Activated CD4-positive, alpha-beta T cell treated with anti-CD3 and anti-CD28 coated beads, Interleukin-2, amount 50 U/mL, for 1 hour (primary cell): ENCODE measurements at places on chromosomes 4 and X.
A peak's percentile ranks its signal among the peaks of the same experiment; 100 is the strongest.

DNA sequence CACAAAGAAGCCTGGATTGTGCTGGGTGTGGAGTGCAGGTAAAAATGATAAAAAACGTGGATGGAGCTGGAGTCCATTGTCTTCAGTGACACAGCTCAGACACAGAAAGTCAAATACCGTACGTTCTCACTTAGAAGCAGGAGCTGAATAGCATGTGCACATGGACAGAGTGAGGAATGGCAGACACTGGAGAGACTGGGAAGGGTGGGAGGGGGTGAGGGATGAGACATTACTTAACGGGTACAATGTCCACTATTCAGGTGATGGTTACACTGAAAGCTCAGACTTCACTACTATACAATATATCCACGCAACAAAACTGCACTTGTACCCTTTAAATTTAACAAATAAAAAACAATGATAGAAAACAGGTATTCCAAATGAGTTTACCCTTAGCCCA lies 18.1 kb upstream of the IRAK1 start:
- DNase-seq = no peak

- no peak for DNase-seq
Observed at GRCh38 chr4:131091896-131092295, 1995.9 kb downstream of the C4orf33 start.

DNA sequence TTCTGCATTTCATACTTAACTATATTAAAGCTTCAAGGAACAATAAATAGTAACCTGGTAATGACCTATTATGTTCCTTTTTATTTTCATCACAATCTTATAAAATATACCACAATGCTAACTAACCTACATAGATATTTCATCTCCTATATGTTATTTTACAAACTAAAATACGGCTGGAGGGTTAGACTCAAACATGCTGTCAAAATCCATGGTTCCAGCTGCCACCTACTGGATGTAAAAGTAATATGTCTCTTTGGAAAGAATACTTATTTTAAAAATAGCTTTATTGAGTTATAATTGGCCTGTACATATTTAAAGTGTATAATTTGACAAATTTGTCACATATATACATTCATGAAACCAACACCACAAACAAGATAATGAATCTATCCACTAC lies 15.0 kb downstream of the RGN start:
- DNase-seq = no peak

GRCh38 chr4:37561803-37562207 lies 124.4 kb downstream of the RELL1 start:
- no peak for DNase-seq

- DNase-seq = no peak
Observed at GRCh38 chr4:148152868-148153625, 289.2 kb downstream of the NR3C2 start.

GRCh38 chrX:118553042-118553710 lies 57.6 kb downstream of the DOCK11 start:
- DNase-seq = no peak

- DNase-seq = no peak
Observed at GRCh38 chr4:69088473-69088872, 7.8 kb upstream of the UGT2B7 start.

- no peak for DNase-seq
Observed at GRCh38 chrX:25650216-25650820, 487.8 kb upstream of the MAGEB18 start.

- no peak for DNase-seq
Observed at GRCh38 chrX:129701624-129702069, 37.1 kb upstream of the XPNPEP2 start.

DNA sequence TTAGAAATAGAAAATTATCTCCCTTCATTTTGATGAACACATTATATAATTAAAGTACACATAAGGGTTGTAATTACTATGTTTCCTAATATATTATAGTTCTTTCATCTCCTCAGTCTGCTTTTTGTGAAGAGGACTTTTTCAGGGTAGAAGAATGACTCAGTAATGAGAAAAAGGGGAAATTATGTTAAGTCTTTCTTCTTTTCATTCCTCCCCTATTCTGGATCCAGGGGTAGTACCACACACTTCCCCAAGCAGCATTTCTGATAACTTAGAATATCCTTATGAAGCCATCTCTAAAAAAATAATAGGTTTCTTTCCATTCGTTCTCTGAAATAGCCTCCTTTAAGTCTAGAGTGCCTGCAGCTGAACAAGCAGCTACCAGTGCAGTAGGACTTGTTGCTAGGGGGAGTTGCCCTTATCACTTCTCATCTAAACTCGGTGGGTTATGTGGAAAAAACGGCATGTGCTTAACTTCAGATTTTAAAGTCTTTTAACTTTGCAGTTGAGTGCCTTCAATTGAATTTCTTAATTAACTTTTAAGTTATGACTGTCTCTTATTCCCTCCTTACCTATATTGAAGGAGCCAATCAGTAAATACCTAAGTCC lies 184.8 kb downstream of the ARHGAP24 start:
- DNase-seq = no peak

DNA sequence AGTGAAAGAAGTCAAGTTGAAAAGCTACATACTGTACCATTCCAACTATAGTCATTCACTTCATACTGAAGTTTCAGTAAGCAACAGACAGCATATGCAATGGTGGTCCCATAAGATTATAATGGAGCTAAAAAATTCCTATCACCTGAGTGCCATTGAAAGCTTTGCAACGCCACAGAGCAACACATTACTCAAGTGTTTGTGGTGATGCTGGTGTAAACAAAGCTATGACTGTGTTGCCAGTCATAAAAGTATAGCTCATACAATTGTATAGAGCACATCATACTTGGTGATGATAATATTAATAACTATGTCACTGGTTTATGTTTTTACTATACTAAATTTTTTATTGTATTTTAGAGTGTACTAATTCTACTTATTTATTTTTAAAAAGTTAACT lies 78.9 kb downstream of the NAF1 start:
- DNase-seq = no peak

DNA sequence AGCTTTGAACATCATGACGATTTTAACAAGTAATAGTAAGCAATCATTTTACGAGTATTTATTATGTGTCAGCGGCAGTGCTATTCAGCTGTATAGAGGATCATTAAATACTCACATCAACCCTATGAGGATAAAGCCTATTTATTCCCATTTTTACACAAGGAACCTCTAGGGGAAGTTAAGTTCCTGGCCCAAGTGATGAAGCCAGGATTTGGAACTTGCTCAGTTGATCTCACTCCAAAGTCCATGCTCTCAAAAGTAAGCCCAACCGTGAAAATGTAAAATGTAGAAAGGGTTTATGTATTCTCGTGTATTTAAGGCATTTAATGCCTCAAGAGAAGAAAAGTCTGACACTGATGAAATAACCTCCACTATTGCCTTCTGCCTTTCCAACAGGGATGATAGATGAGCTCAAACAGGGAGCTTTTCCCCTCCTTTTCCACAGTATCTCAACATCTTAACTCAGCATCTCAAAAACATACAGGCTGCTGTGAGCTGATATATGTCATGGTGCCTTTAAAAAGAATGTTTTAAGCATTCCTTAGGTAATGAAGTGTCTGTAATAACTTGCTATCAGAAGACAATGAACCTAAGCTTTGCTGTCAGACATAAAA lies 35.0 kb upstream of the PLA2G12A start:
- DNase-seq = no peak

DNA sequence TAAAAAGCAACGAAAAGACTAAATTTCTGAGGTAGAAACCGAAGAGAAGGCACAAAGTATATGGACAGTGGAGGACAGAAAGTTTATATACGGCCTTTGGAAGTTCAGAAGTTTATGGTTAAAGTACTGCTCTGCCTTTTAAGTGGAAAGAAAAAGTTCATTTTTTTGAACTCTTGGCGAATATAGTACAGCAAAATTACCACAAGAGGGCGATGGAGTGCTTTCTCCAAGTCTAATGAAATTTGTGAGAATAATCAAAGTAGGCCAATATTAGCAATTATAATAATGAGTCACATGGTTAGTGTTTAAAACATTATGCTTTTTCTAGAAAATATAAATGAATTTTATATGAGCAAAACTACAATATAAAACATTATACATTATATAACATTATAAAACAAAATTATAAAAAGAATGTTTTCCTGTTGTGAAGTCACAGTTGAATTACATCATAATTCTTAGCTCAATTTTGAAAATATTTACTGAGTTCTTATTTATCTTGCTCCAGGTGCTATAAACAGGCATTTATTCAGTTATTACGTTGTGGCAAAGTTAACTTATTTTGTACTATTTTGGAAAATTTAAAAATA lies 136.2 kb upstream of the BMPR1B start:
- no peak for DNase-seq

- DNase-seq = no peak
Observed at GRCh38 chrX:20409991-20410390, 143.3 kb upstream of the RPS6KA3 start.

GRCh38 chrX:136147976-136148375 lies 643 bp downstream of the FHL1 start:
- DNase-seq = no peak

- DNase-seq = no peak
Observed at GRCh38 chrX:134647477-134647877, 10.8 kb downstream of the PLAC1 start.

DNA sequence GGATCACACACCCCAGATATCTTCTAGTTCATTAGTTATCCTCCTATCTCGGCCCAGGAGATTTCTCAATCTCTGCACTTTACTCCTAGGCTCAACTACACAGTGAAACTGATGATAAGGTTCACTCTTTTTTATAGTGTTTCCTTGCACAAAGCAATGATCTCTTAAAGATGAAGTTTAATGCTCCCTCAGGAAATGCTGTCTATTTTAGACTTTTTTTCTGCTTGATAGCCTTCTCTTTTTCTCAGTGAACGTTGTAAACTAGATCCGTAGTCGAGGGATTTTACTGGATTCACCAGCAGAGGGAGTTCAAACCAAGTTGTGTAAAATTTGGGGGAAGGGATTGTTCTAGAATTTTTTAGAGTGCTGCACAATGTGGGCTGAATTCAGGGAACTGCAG lies 269.6 kb downstream of the GBA3 start:
- DNase-seq = no peak

DNA sequence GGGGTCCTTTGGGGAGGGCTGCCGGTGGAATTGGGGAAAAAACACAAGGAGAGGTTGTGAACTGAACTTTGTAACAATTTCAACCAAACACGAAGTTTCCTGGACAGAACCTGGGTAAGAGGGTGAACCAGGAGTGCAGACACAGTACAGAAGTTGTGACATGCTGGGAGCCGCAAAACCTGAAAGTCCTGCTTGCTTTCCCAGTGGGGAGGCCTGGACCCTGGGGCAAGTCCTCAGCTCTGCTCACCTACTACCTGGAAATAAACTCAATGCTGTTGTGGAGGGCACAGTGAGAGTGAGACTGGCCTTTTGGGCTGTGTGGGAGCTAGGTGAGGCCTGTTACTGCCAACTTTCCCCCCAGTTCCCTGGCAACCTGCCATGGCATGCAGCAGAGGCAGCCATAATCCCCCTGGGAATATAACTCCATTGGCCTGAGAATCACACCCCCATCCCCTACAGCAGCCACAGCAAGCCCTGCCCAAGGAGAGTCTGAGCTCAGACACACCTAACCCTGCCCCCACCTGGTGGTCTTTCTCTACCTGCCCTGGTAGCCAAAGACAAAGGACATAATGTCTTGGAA lies 162.8 kb downstream of the THOC2 start:
- no peak for DNase-seq

GRCh38 chr4:56686537-56687231 lies 5.6 kb upstream of the HOPX start:
- DNase-seq = no peak

GRCh38 chr4:123104310-123105025 lies 182.1 kb upstream of the NUDT6 start:
- no peak for DNase-seq

GRCh38 chr4:68373513-68373912 lies 23.6 kb upstream of the YTHDC1 start:
- DNase-seq = peak; percentile 49

GRCh38 chr4:147019091-147019490 lies 73.4 kb upstream of the TTC29 start:
- peak; percentile 44 for DNase-seq

GRCh38 chr4:692771-693554 lies 4.0 kb upstream of the SLC49A3 start:
- no peak for DNase-seq

GRCh38 chr4:48896845-48897244 lies 9.7 kb downstream of the OCIAD2 start:
- no peak for DNase-seq

DNA sequence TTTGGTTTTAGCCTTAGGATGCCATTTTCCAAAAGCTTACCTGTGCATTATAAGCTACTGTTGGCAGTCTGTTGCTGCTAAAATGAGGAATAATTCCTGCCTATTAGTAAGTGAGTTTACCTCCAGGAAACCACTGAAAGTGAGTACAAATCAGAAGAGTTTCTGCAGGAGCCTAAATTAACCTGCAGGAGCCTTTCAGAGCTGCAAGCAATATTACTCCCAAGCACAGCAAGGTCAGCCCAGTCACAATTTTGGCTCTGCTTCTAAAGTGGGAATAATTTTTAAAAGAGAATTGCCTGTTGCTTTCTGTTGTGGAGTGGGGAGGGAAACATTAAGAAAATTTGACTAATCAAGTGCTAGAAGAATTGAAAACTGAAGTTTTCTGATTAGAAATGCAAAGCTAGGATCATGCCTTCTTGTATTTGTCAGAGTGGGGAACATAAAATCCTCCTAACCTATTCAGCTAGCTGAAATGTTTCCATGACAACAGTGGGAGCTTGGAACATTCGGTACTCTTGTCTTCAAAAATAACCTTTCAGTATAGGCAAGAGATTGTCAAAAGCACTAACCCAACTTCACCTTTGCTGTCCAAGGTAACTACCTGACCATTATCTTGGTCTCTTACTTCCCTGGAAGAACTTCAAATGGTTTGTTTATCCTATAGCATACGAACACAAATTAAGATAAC lies 193.2 kb downstream of the COMMD8 start:
- DNase-seq = no peak

GRCh38 chr4:73870260-73870659 lies 1.1 kb downstream of the CXCL1 start:
- DNase-seq = no peak

DNA sequence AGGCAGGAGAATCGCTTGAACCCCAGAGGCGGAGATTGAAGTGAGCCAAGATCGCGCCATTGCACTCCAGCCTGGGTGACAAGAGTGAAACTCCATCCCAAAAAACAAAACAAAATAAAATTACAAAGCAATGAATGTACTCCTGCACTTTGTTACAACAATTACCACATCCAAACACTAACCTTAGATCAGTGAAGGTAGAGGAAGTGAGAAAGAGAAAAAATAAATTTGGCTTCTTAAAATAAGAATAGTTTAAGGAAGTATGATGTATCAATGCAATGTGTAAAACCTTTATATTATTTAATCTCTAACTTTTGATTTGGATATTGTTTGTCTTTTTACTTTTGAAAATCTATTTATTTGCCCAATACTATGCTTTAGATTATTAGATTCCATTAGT lies 21.7 kb upstream of the CSN1S1 start:
- no peak for DNase-seq

DNA sequence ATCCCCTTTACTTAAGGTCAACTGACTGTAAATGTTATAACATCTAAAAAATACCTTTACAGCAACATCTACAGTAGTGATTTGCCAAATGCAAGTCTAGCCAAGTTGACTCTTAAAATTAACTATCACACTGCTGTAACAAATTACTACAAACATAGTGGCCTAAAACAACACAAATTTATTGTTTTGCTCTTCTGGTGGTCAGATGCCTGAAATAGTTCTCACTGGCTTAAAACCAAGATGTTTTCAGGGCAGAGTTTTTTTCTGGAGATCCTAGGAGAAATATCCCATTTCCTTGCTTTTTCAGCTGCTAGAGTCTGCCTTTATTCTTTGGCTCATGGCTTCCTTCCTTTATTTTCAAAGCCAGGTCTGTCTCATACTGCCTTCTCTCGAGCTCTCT lies 120.5 kb downstream of the ADGRL3 start:
- no peak for DNase-seq

GRCh38 chr4:157300701-157301100 lies 80.2 kb downstream of the GRIA2 start:
- DNase-seq = no peak
